ENCODE measurements at places on chromosomes 5 and 9.

- DNase-seq, result no peak
These were observed 35.6 kb upstream of the NIM1K start for GRCh38 chr5:43156388-43156787.

DNA sequence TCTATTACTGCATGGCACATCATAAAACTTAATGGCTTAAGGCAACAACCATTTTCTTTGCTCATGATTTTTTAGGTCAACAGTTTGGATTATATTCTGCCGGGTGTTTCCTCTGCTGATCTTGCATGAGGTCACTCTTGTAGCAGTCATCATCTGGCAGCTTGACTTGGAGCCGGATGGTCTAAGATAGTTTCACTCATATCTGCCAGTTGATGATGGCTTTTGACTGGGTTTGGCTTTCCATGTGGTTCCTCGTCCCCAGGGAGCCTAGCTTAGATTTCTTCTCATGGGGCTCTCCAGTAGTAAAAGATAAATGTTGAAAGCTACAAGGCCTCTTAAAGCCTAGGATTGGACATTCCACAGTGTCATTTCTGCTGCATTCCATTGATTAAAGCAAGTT is 27.4 kb downstream of the LNPEP start:
- DNase-seq, result peak; percentile 73

DNA sequence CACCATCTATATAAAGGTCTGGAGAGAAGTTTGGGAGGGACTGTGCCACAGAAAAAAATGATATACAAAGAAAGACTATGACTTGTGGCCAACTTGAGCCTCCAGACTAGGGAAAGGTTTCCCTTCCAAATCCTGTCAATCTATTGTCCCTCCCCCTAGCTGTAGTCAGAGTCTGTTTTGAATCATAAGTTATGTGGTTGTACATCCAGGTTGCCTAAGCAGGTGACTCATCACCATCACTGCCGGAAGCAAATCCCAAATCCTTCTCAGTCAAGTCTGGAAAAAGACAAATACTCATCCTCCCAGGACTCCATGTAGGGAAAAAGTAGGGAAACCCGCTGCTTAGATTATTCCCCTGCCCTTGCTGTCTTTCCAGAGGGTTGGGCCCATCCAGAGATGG is 235.7 kb downstream of the CDK5RAP2 start:
- DNase-seq, result peak; percentile 19

DNA sequence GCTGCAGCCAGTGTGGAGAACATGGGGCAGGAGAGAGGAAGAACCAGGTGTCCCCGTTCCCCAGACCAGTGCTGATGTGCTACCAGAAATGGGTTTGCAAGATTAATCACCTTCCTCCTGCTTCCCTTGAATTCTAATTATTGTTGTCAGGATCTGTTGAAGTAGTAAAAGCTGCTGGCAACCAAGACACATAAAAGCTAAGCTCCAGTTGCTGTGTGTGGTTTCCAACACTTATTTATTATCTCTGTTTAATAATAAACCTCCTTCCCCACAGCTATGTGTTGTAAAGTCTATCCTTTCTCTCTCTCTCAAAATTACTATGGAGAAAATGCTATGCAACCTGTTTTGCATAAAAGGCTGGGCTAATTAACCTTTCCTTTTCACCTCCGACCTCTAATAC is 2.3 kb upstream of the RETREG1 start:
- no peak for DNase-seq

DNA sequence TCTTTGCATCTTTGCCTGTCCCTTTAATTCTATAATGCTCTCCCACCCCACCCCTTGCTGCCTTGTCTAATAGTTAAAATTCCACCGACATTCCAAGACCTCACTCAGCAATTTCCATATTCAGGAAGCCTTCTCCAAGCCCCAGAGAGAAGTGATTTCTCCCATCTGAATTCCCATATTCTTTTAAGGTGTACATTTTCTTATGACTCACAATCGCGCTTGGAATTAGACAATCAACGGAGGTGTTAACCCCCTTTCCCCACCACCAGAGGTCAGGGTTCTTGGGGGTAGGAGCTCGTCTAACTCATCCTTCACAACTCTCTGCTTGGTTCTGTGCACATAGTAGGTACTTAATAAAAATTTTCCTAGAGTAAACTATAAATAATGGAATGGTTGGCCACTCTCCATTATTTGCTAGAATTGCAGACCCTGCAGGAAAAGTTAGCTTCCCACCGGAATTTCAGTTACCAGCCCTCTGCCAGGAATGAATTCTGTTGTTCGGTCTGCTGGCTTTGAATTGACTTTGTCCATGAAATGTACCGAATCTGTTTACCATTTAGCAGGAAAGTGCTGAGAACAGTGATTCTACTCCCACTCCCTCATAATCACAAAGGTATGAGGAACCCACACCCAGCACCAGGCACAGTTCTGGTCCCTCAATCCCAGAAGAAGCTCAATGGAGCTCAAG is 5.0 kb downstream of the KCNIP1 start:
- no peak for DNase-seq

GRCh38 chr9:93204470-93205043 is 20.6 kb downstream of the WNK2 start:
- no peak for DNase-seq

DNA sequence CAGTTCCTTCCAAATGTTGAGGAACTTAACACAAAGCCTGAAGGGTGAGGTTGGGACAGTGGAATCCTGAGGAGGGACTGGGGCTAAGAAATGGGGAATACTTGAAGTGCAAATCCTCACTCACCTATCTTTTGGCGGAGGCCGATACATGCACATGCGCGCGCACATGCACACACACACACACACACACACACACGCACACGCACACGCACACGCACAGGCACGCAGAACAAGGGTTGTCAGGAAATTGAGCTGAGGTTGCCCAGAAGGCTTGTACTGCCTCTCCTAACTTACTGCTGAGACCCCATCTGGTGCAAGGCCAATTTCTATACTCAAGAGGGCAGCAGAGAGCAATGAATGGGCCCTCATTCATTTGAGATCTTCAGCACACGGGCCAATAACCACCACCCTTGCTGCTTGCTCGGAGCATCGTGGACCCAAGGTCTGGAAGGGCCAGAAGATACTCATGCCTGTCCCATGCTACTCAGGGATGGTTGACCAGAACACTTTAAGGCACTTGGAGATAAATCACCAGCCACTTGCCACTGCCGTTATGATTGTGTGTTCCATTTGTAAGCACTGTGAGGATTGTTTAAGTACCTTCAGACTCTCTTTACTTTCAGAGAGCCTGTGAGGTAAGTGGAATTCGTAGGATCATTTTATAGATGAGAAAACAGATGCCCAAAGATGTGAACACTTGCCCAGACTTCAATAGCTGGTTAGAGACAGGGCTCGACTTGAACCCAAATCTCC is 21.5 kb downstream of the BTF3 start:
- peak; percentile 37 for DNase-seq

- no peak for DNase-seq
These were observed 10.7 kb downstream of the SLC25A25 start for GRCh38 chr9:128078504-128079434.

DNA sequence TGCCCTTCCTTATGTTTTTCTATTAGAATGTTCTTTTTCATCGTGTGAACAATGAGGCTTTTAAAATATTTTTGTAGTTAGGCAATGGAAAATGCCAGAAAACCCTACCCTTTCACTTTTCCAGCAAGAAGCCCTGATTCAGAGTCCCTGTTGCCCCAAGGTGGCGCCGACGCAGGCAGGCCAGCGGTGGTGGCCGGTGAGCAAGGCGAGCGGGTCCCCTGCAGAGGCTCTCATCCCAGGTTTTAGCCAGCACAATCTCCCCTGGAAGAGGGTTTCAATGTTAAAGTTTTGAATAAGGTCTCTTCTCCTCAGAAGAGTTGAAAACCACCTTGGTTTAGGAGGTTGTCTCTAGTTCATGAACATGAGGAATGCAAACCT is 40.8 kb upstream of the CKMT2 start:
- no peak for DNase-seq

- no peak for DNase-seq
These were observed 2.9 kb downstream of the AK1 start for GRCh38 chr9:127874301-127875221.

- peak; percentile 36 for DNase-seq
These were observed 1.6 kb upstream of the SPZ1 start for GRCh38 chr5:80318212-80318611.

DNA sequence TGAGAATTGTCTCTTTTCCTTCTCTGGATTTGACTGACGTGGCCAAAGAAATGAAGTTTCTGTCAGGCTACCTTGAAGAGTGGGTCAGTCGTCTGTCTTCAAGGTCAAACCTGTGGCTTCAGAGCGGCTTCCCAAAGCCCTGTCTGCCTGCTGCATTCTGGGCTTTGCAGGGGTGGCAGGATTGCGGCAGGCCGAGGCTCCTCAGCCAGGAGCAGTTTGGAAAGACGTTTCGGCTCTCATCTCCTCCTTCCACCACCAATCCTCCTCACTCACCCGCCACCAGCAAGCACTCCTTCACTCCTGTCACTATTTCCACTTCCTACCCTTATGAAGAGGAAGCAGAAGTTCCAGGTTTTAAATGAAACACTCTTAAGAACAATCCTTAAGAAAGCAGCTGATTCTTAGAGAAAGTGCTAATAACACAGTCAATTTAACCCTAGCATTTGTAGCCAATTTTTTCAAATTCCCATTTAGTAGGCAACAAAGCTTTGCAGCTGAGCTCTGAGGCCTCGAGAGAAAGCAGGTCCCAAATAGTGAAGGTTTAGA is 351.7 kb downstream of the ZNF608 start:
- no peak for DNase-seq

DNA sequence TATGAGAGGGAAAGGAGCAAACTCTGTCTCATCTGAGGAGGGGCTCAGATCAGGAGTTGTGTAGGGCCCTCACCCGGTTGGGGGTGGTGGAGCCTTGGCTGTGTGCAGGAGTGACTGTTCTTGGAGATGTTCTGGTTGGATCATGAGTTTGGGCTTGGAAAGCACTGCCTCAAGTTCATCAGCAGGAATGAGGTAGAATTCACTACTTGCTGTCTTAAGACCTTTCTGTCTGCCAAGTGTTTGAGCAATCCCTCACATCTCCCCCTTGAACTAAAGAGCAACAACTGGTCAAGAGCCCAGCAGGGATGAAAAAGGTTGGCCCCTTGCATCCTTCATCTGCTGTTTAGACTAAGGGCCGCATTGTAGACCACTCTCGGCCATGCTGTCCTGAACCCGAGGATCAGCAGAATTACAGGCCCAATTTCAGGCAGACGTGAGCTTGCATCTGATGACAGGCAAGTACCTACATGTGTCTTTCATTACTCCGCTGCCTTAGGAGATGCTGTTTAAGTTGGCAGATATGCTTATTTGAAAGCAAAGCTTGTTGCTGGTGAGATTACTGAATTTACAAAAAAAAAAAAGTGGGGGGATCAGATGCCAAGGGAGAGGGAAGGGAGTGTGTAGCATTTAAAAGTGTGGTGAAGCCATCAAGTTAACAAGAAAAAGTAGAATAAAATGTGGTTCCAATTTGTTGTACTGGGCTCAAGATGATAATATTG is 36.4 kb downstream of the PIK3R1 start:
- DNase-seq, result peak; percentile 47

DNA sequence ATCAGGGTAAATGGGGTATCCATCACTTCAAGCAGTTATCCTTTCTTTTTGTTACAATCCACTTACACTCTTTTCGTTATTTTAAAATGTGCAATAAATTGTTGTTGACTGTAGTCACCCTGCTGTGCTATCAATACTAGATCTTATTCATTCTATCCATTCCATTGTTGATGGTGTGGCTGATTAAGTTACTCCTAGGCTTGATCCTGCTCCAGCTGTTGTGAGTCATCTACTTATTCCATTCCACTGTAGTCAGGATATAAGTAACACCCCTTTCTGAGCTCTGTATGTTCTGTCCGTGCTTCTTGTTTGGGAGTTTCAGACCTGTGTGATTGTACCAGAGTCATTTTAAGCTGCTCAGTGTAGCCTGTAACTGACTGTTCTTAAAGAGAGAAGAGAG is 122.5 kb upstream of the RUSC2 start:
- DNase-seq, result peak; percentile 84

GRCh38 chr5:85320495-85320894 is 935.8 kb upstream of the EDIL3 start:
- DNase-seq, result no peak

DNA sequence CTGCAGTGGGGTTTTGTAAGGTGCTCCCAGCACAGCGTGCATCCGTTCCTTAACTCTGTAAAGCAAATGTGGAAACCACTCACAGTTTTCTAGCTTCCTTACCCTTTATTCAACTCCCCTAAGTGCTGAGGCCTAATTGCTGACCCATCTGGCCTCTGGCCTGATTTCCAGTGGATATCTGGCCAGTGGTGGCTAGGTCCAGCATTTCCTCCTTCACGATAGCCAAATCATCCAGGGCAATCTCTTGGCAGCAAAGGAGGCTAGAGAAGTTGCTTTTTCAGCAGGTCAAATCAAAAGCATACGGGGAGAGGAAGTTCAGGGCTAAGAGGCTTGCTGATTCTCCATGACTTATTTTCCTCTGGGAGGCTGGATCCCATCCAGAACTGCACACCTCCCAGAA is 286.3 kb upstream of the VLDLR start:
- no peak for DNase-seq

GRCh38 chr5:39629946-39630345 is 205.2 kb upstream of the DAB2 start:
- no peak for DNase-seq

GRCh38 chr9:108162664-108163063 is 673.1 kb upstream of the KLF4 start:
- peak; percentile 72 for DNase-seq

DNA sequence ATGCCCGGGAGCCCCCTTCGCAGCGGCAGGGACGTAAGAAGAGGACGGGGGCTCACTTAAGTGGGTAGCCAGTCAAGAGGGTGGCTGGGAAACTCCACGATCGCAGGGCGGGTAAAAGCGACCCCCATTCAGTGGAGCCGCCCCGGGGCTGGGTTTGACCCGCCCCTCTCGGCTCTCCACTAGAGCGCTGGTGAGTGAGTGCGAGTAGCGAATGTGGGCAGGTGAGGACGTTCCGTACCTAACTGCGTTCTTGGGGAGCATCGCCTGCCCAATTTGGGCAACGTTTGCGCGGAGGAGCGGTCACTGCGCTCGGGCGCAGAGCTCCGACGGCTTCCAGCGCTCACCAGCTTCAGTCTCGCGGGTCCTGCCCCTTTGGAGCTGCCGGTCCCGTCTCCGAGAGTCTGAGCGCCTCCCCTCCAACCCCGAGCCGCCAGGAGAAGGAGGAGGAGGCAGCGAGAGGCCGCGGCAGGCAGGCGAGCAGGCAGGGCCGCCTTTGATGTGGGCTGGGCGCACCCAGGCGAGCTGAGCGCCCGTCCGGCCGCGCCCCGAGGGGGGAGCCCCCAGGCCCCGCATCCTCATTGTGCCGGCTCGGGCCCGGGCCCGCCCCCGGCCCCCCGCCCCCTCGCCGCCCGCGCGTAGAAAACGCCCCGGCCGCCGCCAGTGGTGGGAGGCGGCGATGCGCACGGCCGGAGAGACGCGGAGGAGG is at the start of gene FGF18:
Gene FGF18 (plus strand): TSS at position 666 of the 706 bp plus-strand sequence. CDS start 553 bp downstream, outside the sequence.
- DNase-seq, result no peak
